Amniotic stem cell (primary cell): ENCODE measurements at places on chromosomes 2 and 18.

DNA sequence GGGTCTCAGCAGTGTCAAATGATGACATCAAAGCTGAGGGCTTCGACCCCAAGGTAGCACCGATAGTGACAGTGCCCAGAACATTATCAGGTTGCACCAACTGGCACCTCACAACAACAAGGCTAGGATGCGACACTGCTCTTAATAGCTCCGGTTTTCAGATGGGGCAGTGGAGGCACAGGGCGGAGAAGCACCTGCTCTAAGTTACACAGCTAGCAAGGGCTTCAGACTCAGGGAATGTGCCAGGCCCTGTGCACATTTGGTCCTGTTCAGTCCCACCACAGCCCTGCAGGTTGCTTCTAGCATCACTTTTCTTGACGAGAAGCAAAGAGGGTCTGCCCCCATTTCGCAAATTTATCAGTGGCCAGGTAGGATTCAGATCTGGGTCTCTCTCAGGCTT is 74.1 kb downstream of the DGKD start:
- DNase-seq: no peak

GRCh38 chr2:191757208-191757607 is 79.3 kb downstream of the NABP1 start:
- no peak for DNase-seq

GRCh38 chr2:229445501-229446211 is 174.6 kb upstream of the PID1 start:
- no peak for DNase-seq

DNA sequence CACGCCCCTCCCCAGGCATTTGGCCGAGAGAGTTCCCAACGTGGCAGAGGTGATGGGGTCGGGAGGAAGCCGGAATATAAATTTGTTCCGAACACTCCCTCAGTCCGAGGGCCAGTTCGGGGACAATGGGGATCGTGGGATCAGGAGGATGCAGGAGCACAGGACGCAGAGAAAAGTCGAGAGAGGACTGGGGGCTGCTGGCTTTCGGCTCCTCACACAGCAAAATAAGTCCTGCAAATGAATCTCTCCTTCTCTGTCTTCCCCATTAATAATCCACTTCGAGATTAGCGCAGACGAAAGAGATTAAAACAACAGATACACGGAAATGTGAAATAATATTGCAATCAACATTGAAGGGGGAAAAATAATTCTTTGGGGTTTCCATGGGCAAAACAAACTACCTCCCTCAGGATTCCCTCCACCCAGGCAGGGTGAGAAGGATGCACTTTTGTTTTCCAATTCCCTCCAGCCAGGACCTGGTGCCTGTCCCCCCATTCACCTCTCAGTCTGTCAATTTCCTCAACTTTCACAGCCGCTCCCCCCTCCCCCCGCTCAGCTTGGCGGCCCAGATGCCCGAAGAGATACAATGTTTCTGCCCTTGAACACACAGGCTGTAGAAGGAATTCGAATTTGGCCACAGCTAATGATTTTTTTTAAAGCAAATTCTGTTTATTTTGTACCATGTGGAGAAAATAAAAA is 3.1 kb upstream of the ZEB2 start:
- DNase-seq: no peak

- DNase-seq: no peak
Measured at GRCh38 chr2:204655101-204655500, 109.8 kb downstream of the PARD3B start.

DNA sequence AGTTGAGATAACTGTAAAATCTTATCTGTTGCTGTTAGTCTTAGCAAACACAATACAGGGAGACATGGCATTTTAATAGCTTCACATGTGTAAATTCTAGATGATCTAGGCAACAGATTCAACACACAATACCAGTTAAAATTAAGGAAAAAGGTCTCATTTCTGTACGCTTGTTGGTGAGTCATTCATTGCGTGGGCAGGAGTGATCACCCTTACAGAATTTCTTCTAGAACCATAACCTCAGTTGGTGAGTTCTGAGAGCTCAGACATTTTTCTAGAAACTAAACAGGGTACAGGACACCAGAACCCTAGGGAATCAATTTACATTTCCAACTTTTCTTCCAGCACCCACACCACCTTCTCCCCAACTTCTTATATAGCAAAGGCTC is 81.9 kb downstream of the SLC8A1 start:
- DNase-seq: no peak

- no peak for DNase-seq
Measured at GRCh38 chr2:121005453-121005852, 269.8 kb downstream of the GLI2 start.

DNA sequence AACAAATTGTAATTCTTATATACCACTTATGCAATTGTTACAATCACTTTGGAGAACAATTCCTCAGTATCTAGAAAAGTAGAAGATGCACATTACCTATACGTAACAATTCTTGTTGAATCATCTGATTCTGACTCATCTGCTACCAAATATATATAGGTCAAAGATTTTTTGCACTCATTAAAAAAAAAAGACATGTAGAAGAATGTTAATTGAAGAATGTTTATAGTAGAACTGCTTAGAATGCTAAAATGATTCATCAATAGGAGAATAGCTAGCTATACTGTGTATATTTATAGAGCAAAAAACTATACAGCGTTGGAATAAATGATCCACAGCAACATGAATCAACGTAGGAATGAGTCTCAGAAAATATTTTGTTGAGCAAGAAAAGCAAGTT is 29.5 kb upstream of the STAT1 start:
- no peak for DNase-seq
